Keratinocyte (primary cell): ENCODE measurements at places on chromosomes 5 and 9.
A peak's percentile ranks its signal among the peaks of the same experiment; 100 is the strongest.

DNA sequence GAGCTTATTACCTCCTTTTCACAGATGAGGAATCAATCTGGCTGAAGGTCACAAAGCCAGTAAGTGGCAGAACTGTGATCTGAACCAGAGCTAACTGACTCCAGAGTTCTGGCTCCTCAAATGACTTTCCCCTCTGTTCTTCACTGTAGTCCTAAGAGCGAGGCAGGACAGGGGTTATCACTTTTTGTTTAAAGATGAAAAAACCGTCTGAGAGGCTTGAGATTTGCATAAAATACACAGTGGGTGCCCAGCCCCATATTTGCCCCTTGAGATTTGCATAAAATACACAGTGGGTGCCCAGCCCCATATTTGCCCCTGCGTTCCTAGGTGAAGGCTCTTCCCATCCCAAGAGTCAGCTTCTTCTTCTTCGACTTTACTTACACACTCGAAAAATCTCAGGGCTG lies 667 bp downstream of the FBXO10 start:
- DNase-seq: no peak

- DNase-seq: no peak
These were observed 19.7 kb downstream of the ASTN2 start for GRCh38 chr9:117395151-117395650.

- peak; percentile 15 for DNase-seq
These were observed 93.2 kb downstream of the MYO10 start for GRCh38 chr5:16842896-16843295.

DNA sequence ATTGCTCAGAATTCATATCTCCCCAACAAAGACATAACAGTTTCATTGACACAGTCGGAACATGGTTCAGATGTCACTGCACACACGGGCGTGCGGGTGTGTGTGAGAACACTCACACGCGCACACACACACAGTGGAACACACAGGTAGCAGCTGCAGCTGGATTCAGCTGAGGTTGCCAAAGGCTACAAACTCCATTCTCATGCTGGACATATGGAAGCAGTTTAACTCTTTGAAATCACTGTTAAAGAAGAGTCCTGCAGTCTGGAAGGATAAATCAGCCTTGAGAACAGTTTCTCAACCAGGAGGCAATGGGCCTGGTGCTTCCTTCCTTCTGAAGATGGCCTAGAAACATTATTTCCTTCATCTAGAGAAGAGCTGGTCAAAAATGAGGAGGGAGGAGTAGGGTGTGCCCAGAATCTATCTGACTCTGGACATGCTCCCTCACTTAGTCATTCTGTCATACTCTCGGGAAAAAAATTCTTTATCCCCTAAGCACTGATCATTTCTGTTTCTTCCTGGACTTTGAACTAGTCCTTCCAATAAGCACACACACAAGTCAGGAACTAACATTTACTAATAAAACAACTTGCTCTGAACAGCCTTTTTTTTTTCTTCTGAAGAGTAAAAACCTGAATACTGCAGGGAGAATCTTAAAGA lies 160.6 kb downstream of the ZDHHC21 start:
- no peak for DNase-seq

GRCh38 chr9:19119246-19119645 lies 8.0 kb downstream of the PLIN2 start:
- no peak for DNase-seq

GRCh38 chr9:94881454-94881853 lies 155.0 kb downstream of the AOPEP start:
- DNase-seq: no peak

DNA sequence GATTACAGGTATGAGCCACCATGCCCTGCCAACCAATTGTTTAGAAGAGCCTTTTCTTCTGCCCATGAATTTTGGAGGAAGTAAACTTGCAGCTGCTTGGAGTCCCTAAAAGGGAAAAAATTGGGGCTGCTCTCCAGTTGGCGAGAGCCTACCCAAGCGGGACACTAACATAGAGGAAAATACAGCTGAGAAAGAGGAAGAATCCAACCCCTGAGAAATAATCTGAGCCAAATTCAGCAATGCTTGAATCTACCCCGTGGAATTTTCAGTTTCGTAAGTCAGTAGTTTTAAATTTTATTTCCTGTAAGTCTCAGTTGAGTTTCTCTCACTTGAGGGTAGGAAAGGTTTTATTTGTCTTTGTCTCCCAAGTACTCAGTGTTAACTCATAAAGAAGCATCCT lies 30.4 kb upstream of the UBTD2 start:
- no peak for DNase-seq

- DNase-seq: no peak
These were observed 425 bp upstream of the NFX1 start for GRCh38 chr9:33289936-33290246.
